ENCODE measurements at places on chromosomes 2 and 18.

- DNase-seq, result peak; percentile 20
These were observed 9.7 kb downstream of the TNS1 start for GRCh38 chr2:217993138-217993537.

GRCh38 chr2:17441790-17442189, 76.5 kb downstream of the RAD51AP2 start:
- no peak for DNase-seq

GRCh38 chr2:231922311-231923009, 3.7 kb downstream of the NPPC start:
- DNase-seq, result no peak

GRCh38 chr18:8788503-8789429, 83.4 kb downstream of the MTCL1 start:
- DNase-seq, result no peak

- DNase-seq, result no peak
These were observed 604 bp downstream of the RALBP1 start for GRCh38 chr18:9475643-9476591.

DNA sequence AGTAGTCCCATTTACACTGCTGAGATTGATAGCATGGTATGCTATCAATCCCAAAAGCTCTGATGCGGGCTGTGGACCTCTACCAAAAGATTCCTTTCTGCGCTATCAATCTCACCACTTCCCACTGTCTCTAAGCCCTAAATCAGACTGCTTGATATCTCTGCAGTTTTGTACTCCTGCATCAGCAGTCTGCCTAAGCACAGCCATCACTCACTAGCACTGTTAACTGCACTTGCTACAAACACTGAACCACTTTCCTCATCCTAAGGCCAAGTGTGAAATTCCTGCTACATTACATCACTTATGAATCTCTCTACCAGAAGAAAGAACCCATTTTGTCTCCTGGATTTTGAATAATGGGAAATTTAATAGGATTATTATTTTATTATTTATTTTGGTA, 237.0 kb downstream of the HNMT start:
- no peak for DNase-seq

GRCh38 chr18:41687138-41687537, 267.9 kb upstream of the PIK3C3 start:
- DNase-seq, result no peak

DNA sequence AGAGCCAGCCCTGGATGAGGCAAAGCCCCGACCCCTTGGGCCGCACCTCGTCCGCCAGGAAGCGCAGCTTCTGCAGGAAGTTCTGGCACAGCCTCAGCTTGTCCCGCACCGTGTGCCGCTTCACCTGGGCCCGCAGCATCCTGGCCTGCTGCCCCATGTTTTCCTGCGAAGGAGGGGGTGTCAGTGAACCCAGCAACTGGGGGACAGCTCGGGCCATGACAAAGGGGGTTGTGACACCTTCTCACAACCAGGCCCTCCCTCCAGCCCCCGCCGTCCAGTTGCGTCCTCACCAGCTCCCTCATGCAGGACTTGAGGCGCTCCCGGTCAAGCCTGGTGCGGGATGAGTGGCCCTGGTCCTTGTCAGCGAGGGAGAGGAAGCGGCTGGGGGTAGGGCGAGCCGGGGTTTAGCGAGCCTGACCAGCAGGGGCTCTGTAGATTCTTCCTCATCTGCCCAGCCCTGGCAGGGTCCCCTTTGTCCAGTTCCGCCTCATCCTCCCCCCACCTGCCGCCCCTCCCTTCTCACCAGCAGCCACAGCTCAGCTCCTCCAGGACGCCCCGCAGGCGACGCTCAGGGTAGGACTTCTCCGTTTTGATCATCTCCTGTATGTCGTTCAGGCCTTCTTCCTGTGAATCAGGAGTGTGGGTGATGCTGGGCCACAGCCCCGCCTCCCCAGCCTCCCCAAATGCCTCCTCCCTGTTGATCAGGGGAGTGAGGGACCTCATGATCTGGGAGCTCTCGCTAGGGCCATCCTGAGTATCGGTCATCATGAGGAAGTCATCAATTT, 606 bp downstream of the OTOF start:
- DNase-seq, result no peak

- no peak for DNase-seq
These were observed 148.3 kb downstream of the MEIS1 start for GRCh38 chr2:66582987-66583880.

GRCh38 chr2:104871972-104872865, 18.3 kb downstream of the POU3F3 start:
- no peak for DNase-seq

- no peak for DNase-seq
These were observed 189.8 kb downstream of the NCK2 start for GRCh38 chr2:105934467-105934866.
